D341Med (cell line): ENCODE measurements at places on chromosomes 2 and 18.
A peak's percentile ranks its signal among the peaks of the same experiment; 100 is the strongest.

- no peak for DNase-seq
Measured at GRCh38 chr18:58417752-58418151, 211.1 kb downstream of the ALPK2 start.

DNA sequence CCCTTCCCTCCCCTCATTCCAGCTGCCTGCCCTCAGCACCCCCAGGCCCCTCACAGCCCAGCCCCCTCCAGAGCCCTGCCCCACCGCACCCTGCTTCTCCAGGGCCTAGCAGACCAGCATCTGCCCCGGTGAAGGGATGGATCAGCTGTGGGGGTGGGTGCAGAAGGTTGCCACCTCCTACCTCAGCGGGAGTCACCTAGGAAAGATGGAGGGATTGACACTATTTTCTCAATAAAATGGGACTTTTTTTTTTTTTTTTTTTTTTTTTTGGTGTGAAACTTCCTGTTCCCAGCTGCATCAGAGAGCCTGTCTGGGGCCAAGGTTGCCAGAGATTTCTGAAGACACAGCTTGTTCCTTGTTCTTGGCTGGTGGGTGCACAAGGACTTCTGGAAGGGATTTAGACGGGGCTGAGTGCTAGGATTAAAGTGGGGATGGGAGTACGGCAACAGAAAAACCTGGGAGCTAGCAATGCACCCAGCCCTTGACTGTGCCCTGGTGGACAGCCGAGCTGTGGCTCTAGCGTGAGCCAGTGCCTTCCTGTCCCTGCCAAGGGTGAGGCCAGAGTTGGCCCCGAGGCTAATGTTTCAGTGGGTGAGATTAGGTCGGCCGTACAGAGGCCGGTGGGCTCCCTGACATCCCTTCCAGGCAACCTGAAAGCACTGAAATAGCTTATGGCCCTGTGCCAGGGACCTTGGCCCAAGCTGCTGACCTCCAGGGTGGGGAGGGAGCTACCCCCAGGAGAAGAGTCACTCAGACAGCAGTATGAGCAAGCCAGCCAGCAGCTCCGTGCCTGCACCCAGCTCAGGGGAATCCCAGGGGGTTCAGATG, 4.6 kb downstream of the B3GNT7 start:
- DNase-seq = peak; percentile 43

DNA sequence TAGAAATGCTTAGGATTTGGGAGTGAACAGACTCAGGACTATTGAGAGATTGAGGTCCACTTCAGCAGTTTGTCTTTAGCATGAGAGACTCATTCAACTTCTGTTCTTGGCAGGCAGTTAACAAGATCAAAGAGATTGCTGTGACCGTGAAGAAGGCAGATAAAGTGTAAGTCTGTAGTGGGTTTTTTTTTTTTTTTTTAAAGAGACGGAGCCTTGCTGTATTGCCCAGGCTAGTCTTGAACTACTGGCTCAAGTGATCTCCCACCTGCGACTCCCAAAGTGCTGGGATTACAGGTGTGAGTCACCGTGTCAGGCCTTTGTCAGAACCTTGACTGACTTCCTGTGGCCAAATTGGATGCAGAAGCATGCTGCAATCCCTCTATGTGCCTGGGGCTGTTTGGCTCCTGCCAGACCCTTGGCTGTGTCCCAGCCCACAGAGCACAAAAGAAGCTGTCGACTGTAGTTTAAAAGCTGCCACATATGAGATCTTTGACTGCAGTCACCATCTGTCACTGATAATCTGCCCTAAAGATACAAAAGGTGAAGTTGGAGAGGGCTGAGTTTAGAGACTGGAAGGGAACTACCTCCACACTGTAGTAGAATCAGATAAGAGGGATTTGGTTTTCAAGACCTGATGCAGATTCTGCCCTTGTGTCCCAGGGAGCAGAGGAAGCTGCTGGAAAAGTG, 9.9 kb downstream of the CCT7 start:
- peak; percentile 65 for DNase-seq

GRCh38 chr2:101150306-101151145, 656 bp downstream of the TBC1D8 start:
- DNase-seq = peak; percentile 69

- no peak for DNase-seq
Measured at GRCh38 chr2:150136401-150136800, 351.1 kb downstream of the RND3 start.

DNA sequence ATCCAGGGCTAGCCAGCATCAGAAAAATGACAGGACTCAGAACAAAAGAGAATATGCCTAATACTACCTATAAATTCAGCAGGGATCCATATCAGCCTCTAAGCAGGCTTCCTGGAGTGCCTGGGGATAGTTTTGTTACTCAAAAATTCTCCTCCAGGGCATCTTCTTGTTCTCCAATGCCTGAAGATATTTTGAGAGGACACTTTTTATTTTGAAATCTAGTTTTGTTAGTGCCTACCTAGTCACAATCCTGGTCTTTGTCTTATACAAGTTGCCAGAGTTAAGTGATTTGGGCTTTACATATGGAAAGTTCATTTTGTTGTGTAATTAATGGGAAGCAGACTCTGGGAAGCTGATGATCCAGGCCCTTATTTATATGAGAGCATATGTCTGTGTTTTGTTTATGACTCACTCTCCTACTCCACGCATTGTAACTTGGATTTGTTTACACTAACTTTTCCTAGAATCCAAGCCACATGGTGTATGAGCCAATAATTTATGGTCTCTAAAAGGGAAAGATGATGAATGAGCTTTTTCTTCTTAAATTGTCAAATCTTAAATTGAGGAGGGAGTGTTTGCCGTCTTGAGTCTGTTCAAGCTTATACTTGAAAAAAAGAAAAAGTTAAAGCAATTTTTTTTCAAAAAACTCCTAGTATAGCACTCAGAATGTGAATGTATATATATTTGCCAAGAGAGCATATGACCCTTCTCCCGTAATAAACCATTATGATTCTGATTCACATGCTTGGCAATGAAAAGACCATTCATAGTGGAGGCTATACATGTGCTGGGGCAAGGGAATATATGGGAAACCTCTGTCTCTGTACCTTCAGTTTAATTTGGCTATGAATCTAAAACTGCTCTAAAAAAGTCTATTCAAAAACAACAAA, 370.3 kb downstream of the SETBP1 start:
- DNase-seq = no peak

DNA sequence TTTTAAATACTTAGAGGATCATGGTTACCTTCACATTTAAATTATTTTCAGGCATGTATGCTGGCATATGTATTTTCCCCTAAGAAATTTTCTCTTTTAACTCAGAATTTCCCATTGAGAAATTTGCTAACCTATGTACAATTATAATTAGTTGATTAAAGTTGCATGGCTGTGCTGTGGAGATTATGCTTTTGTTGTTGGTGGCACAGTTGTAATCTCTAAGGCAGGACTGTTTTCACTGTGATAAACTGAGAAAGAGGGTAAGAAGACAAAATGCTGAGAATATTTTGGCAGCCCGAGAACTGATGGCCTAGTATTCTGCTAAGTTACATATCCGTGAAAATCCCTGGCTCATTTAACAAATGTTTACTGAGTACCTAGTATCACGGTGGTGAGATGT, 1.4 kb downstream of the VRK2 start:
- no peak for DNase-seq

GRCh38 chr18:6199777-6200176, 214.9 kb downstream of the L3MBTL4 start:
- no peak for DNase-seq

- DNase-seq = no peak
Measured at GRCh38 chr18:39037925-39038324, 1472.3 kb upstream of the CELF4 start.

- no peak for DNase-seq
Measured at GRCh38 chr2:146130290-146130689, 1610.4 kb upstream of the ZEB2 start.

GRCh38 chr18:62809900-62810299, 94.6 kb downstream of the PHLPP1 start:
- DNase-seq = no peak

- no peak for DNase-seq
Measured at GRCh38 chr18:35513181-35513936, 15.6 kb upstream of the INO80C start.

GRCh38 chr2:23432531-23432930, 47.6 kb downstream of the KLHL29 start:
- DNase-seq = no peak

GRCh38 chr2:108594982-108595464, 60.8 kb downstream of the LIMS1 start:
- DNase-seq = no peak

DNA sequence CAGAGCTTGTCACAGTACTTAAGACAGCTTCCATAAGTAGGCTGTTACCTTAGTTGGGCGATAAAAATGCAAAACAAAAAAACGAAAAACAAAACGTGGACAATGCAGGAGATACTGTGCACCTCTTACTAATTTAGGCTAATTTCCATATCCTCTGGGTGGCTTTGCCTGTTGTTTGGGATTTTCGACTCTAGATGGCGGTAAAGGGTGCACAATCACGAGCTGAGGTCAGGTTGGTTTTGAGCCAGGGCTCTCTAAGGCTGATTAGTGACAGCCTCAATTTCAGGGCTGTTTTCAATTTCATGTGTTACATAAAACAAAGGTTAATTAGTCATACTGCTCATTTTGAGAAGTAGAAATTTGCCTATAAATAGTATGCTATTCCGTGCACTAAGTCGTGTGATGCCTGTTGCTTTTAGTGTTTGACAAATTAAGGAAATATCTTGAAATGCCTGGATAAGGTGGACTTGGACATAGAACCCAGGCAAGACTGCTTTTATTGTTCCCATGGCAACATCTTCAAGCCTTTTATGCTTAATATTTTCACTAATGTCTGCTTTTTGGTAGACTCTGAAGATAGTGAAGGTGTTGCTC, 493.1 kb downstream of the SOCS6 start:
- peak; percentile 81 for DNase-seq

- no peak for DNase-seq
Measured at GRCh38 chr2:66437691-66438497, 3.0 kb downstream of the MEIS1 start.

GRCh38 chr2:81979086-81979485, 1674.5 kb upstream of the LRRTM1 start:
- no peak for DNase-seq

DNA sequence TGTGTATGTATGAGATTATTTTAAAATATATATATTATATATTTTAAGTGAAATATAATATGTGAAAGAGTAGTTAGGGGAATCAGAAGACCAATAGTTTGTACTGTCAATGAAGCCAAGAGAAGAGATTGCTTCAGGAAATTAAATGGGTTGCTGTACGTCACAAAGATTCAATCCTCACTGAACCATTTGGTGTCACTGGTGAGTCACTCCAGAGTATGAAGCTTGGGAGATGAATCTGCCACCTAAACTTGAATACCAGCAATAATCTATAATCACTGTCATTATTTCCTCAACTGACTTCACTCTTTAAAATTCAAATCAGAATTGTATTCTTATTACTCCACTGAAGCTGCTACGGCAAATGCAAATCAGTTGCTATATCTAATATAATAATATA, 41.9 kb upstream of the SCN9A start:
- DNase-seq = peak; percentile 19

GRCh38 chr18:8516371-8517250, 92.6 kb upstream of the RAB12 start:
- no peak for DNase-seq

GRCh38 chr2:226336283-226336682, 463.3 kb downstream of the IRS1 start:
- DNase-seq = no peak

- DNase-seq = no peak
Measured at GRCh38 chr2:205428811-205429210, 253.5 kb upstream of the NRP2 start.

DNA sequence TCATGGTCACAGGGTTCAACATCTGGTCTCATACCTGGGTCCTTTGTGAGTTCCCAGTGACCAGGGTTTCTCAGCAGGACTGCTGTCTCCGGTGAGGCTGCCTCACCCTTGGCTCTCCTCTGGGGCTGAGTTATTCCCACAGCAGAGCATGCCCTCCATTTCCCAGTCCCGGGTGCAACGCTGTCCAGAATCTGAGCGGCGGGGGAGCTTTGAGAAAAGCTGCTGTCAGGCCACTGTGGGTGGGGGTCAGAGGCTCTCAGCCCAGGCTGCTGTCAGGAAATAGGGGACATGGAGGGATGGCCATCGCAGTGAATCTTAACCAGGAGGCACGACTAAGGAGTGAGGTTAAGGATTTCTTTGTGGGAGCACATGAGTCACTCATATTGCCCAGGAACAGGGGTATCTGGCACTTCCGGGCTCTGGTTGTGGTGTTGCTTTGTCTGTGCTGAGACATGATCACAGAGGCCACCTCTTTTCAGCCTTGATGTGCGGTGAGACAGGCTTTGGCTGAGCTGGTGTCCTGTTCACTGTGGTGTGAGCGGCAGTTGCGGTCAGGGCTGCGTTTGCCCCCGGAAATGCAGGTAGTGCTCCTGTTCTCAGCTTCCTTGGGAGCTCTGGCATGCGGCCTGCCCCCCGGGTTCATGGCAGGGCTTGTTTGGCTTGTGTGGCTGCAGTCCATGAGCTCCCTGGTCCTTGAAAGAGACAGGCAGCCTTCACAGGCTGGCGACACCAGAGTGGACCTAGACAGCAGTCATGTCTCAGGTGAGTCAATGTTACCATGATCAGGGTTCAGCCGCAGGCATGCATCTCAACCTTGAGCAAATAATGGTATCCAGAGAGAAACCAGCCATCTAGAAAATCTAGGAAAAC, 310.7 kb upstream of the MYT1L start:
- no peak for DNase-seq

- no peak for DNase-seq
Measured at GRCh38 chr2:199792381-199792780, 58.6 kb downstream of the FTCDNL1 start.

DNA sequence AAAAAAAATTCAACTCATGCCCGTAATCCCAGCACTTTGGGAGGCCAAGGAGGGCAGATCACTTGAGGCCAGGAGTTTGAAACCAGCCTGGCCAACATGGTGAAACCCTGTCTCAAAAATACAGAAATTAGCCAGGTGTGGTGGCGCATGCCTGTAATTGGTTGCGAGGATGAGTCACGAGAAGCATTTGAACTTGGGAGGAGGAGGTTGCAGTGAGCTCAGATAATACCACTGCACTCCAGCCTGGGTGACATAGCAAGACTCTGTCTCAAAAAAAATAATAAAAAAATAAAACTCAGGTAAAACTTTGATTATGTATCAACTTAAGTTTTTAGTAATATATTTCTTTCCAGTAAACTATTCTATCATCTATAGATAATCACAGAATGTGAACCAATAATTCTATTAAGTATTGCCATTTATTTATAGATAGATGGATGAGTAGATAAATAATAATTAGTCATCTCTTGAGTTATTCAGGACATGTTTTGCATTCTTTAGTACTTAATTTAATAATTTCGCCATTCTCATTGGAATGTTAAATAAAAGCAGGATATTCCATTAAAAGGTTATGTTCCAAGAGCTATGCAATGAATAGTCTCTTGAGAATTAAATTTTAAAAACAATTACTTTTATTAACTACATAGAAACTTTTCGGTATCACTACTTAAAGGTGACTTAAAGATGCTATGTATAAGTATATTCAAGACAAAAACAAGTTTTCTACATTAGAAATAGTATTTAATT, 48.7 kb downstream of the WDPCP start:
- no peak for DNase-seq

DNA sequence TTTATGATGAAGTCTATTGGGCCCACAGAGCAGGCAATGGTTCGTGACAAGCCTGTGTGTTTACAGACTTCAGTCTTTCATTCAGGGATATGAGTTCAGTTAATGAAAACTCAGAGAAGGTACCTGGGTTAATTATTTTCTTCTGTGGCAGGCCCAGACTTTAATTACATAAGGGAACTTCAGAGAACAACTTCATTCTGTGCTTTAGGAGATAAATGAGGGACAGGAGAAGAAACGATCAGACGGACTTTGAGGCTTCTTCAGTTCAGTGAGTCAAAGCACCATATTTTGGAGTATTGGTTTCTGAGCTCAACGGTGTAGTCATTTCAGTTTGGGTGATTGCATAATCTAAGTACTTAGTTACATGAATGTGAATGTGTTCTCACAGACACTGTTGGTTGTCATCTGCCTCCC, 203.0 kb upstream of the KCNJ3 start:
- no peak for DNase-seq
